ENCODE measurements at places on chromosomes 5 and 9.

DNA sequence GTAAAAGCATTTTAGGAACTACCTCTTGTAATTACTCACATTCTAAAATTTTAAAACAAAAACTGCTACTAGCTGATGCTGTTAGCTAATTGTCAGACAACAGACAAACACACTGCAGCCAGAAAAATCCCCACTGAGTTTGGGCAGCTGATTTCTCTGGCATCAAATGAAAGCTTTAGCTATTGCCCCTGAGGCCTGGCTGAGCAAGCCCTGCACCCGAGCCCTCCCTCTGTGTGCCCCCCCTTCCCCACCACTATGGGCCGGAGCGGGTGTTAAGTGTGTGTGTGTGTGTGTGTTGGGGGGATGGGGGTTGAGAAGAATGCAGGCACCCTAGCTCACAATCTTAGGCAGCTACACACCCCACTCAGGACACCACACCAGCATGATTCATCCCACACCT lies 2.4 kb downstream of the NEUROG1 start:
- no peak for DNase-seq

GRCh38 chr9:84542554-84542953 lies 127.0 kb upstream of the NTRK2 start:
- no peak for DNase-seq

DNA sequence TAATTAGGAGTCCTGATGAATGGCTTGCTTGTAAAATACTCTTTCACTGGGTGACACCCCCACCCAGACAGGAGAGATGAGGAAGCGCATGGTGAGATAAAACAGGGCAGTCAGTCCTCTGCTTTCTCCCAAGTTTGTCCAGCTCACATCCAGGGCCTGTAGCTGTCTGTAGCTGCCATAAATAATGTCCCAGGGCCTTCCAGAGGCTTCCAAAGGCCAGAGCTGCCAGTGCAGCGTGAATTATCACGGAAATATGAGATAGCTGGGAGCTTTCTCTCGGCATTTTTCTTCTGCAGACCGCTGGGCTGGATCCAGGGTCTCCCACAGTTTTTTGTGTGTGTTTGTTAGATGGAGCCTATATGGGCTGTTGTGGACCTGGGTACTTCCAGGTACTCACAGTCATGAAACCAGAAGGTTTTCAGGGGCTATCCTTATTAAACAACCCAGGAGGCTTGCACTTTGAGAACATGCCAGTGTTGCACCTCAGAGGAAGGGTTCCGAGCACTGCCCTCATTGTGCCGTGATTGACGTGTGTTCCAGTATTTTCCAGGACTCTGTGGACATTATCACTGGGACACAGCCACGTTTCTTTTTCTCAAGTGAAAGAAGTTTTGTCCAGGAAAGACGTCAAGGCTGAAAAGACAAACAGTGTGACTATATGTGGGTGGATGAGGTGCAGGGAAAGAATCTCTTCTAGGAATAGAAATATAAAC lies 117.5 kb downstream of the FGF1 start:
- no peak for DNase-seq

DNA sequence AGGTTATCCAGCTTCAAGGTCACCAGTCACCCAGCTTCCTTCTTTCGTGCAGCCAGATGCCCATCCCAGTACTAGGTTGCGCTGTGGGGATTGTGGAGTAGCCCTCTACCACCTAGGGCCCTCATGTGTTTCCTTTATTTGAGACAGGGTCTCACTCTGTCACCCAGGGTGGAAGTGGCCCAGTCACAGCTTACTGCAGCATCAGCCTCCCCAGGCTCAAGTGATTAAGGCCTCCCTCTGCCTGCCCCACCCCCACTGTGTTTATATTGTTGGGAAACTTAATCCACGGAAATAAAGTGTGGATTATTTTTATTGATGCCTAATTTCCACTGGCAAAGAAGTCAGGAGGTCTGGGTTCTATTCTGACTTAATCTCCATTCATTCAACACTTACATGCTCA lies 4.3 kb downstream of the IL17B start:
- no peak for DNase-seq

DNA sequence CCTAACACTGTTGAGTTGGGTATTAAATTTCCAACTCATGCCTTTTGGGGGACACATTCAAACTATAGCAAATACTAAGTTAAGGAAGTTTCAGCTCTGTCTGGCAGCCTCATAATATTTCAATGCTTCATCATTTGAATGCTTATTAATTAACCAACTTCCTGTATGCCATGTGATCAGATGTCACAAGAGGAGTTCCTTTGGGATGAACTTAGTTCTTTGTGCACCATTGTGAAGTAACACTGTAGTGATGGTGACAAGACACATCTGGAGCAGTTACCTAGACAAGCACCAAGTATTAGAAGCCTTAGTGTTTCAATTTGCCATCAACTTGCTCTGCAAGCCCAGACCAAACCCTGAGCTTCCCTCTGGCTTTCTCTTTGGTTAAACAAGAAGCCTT lies 90.7 kb upstream of the IL12B start:
- DNase-seq = no peak

Measured in cortex of kidney (tissue), 1 donor.